ENCODE measurements at places on chromosomes 2 and 18. TPM values are rescaled to one million over a fixed set of nuclear protein-coding genes. Genes with fewer than 3 reads are reported as not detected.

Gene SGPP2
- not detected for total RNA-seq

Gene ACMSD
- not detected for total RNA-seq

Gene DNAJC5G
- not detected for total RNA-seq

Gene UXS1
- total RNA-seq: 29.6 TPM

Gene CHST10
- total RNA-seq: 5.7 TPM

Gene RBM43
- 8.3 TPM for total RNA-seq

Gene RSAD2
- total RNA-seq: not detected

Gene MROH2A
- total RNA-seq: not detected

Gene TNP1
- not detected for total RNA-seq

All from pericardium fibroblast (primary cell).